ENCODE measurements at places on chromosomes 4 and X. TPM values are rescaled to one million over a fixed set of nuclear protein-coding genes. Genes with fewer than 3 reads are reported as not detected.

Gene CNKSR2
- 2.7 TPM for total RNA-seq

Gene SLC6A14
- not detected for total RNA-seq

Gene TMPRSS11A
- not detected for total RNA-seq

Gene ZBTB33
- total RNA-seq: 11.5 TPM

Gene PDGFRA
- total RNA-seq: 0.51 TPM

Gene NEUROG2
- total RNA-seq: not detected

Gene ALAS2
- total RNA-seq: not detected

Gene IL3RA
- total RNA-seq: 0.16 TPM

Gene RTL5
- 2.2 TPM for total RNA-seq

Gene RNF128
- not detected for total RNA-seq

Gene ADH6
- 0.15 TPM for total RNA-seq

Gene CENPVL1
- not detected for total RNA-seq

Gene TLL1
- total RNA-seq: 0.15 TPM

Gene ARHGAP6
- total RNA-seq: not detected

Gene CFAP47
- not detected for total RNA-seq

Gene APOO
- total RNA-seq: 32.3 TPM

Gene UGT2B15
- 0.07 TPM for total RNA-seq

Gene SLC25A53
- 4.4 TPM for total RNA-seq

Gene C4orf51
- not detected for total RNA-seq

Gene GABRQ
- total RNA-seq: 0.17 TPM

Gene MAOA
- total RNA-seq: 0.80 TPM

Gene UGT2A1
- total RNA-seq: not detected

Gene DUX4
- not detected for total RNA-seq

Gene BST1
- 18.4 TPM for total RNA-seq

Gene ADGRL3
- total RNA-seq: 0.05 TPM

Gene IL1RAPL1
- 0.04 TPM for total RNA-seq

Gene TEX13D
- not detected for total RNA-seq

Gene UGT2B11
- total RNA-seq: 0.12 TPM

Gene F8A3
- total RNA-seq: 0.93 TPM

Gene NRK
- not detected for total RNA-seq

Gene SSX3
- not detected for total RNA-seq

Gene AKAP14
- total RNA-seq: not detected

Gene ARSJ
- 4.6 TPM for total RNA-seq

Gene NPNT
- 0.22 TPM for total RNA-seq

Gene MSL3
- 21.7 TPM for total RNA-seq

Gene TREX2
- 1.7 TPM for total RNA-seq

Gene TSPAN5
- 15.5 TPM for total RNA-seq

Gene RAI2
- 0.14 TPM for total RNA-seq

Gene RIPPLY1
- total RNA-seq: not detected

Gene USP17L24
- not detected for total RNA-seq

Gene ASB5
- 0.02 TPM for total RNA-seq

Gene NSUN7
- total RNA-seq: 0.36 TPM

Gene GUCY1B1
- 0.25 TPM for total RNA-seq

Gene GRIA3
- not detected for total RNA-seq

Gene GAGE2A
- total RNA-seq: not detected

Gene GPC3
- total RNA-seq: not detected

Gene OPHN1
- total RNA-seq: 1.2 TPM
